Adipose tissue (tissue), 3 donors: ENCODE measurements at places on chromosomes 16 and 17. TPM values are rescaled to one million over a fixed set of nuclear protein-coding genes. Genes with fewer than 3 reads are reported as not detected.

The RNPS1 gene
- 102 TPM for polyA plus RNA-seq

The TBC1D3C gene
- not detected for polyA plus RNA-seq

The CIBAR2 gene
- not detected for polyA plus RNA-seq

The TLCD3B gene
- polyA plus RNA-seq = not detected

The AGRP gene
- not detected for polyA plus RNA-seq

The SPNS2 gene
- polyA plus RNA-seq = 13.5 TPM

The KREMEN2 gene
- 0.07 TPM for polyA plus RNA-seq

The DNAH3 gene
- not detected for polyA plus RNA-seq

The EFCAB13 gene
- 1.5 TPM for polyA plus RNA-seq

The PITPNM3 gene
- polyA plus RNA-seq = 1.1 TPM

The TMEM11 gene
- polyA plus RNA-seq = 39.3 TPM

The NEUROD2 gene
- 0.22 TPM for polyA plus RNA-seq

The IL17C gene
- not detected for polyA plus RNA-seq

The CD68 gene
- 99.0 TPM for polyA plus RNA-seq

The HLF gene
- polyA plus RNA-seq = 2.6 TPM

The TAF15 gene
- polyA plus RNA-seq = 123 TPM

The SOST gene
- not detected for polyA plus RNA-seq

The XAF1 gene
- 21.0 TPM for polyA plus RNA-seq

The CD300A gene
- 7.2 TPM for polyA plus RNA-seq

The RAMP2 gene
- polyA plus RNA-seq = 178 TPM

The PRSS33 gene
- polyA plus RNA-seq = not detected

The SERPINF2 gene
- 11.9 TPM for polyA plus RNA-seq

The DYNLRB2 gene
- polyA plus RNA-seq = 1.4 TPM

The KRTAP17-1 gene
- not detected for polyA plus RNA-seq

The RUNDC3A gene
- polyA plus RNA-seq = 4.2 TPM

The KRTAP4-6 gene
- not detected for polyA plus RNA-seq

The OR1F1 gene
- not detected for polyA plus RNA-seq

The HNF1B gene
- 16.7 TPM for polyA plus RNA-seq

The RGS9 gene
- 0.86 TPM for polyA plus RNA-seq

The AOC2 gene
- polyA plus RNA-seq = 3.1 TPM

The METTL9 gene
- polyA plus RNA-seq = 72.7 TPM

The TNFRSF17 gene
- not detected for polyA plus RNA-seq

The CSH2 gene
- polyA plus RNA-seq = not detected

The SEZ6L2 gene
- 1.4 TPM for polyA plus RNA-seq

The CRHR1 gene
- not detected for polyA plus RNA-seq

The SCGB1C2 gene
- not detected for polyA plus RNA-seq
